ENCODE measurements at places on chromosomes 2 and 18.
A peak's percentile ranks its signal among the peaks of the same experiment; 100 is the strongest.

DNA sequence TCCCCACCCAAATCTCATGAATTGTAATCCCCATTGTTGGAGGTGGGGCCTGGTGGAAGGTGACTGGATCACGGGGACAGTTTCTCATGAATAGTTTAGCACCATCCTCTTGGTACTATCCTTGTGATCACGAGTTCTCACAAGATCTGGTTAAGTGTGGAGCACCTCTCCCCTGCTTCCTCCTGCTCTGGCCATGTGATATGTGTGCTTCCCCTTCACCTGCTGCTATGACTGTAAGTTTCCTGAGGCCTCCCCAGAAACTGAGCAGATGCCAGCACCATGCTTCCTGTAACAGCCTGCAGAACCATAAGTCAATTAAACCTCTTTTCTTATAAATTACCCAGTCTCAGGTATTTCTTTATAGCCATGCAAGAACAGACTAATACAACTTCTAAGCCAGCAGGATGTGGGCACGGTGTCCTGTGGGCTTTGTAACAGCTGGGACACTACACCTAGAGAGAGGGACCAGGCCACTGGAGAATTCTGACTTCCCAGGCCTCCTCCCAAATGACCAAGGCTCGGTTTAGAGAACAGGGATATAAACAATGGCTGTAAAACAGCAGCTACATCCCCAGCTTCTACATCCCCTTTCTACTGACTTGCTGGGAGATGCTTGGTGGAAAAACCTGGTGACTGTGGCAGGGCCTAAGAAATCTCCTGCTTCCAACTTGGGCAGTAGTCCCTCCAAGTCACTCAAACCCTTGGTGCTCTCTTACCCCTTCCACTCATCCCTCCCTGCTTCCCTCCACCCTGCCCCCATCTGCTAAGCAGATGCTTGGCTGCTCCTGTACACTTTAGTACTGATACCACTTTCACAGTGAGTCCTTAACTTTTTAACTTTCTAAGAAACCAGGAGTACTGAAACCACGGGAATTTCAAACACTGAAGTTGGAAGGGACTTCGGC, 10.3 kb downstream of the STAT1 start:
- no peak for DNase-seq

GRCh38 chr2:1728821-1729220, 15.5 kb downstream of the PXDN start:
- no peak for DNase-seq

- no peak for DNase-seq
These were observed 27.0 kb downstream of the FOSL2 start for GRCh38 chr2:28419443-28420270.

GRCh38 chr2:98778741-98779483, 48.0 kb upstream of the MGAT4A start:
- DNase-seq = no peak

GRCh38 chr18:49623571-49623970, 61.7 kb downstream of the LIPG start:
- no peak for DNase-seq

GRCh38 chr18:67359873-67360838, 156.4 kb downstream of the DSEL start:
- no peak for DNase-seq

GRCh38 chr2:43729491-43730174, 44.2 kb upstream of the DYNC2LI1 start:
- no peak for DNase-seq

DNA sequence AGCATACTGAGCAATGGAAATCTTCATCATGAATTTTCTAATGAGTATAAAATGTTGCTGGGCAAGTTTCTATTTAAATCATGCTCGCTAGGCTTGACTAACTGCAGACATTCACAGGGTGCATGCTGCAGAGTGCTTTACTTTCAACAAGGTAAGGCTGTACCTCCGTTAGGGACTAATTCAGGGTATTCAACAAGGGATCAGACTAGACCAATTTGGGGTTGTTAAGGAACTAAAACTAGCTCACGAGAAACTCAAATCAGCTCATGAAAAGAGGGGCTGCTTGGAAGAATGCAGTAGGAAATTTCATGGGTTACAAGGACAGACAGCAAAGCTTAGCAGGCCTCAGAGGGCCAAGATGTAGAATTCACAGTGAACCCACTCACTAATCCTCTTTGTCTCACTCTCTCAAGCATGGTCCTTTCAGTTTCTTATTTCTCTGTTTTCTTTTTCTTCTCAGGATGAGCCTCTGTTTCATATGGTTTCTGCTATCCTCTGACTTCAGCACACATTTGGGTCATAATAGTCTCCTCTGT, 2.2 kb downstream of the MYO3B start:
- DNase-seq = no peak

DNA sequence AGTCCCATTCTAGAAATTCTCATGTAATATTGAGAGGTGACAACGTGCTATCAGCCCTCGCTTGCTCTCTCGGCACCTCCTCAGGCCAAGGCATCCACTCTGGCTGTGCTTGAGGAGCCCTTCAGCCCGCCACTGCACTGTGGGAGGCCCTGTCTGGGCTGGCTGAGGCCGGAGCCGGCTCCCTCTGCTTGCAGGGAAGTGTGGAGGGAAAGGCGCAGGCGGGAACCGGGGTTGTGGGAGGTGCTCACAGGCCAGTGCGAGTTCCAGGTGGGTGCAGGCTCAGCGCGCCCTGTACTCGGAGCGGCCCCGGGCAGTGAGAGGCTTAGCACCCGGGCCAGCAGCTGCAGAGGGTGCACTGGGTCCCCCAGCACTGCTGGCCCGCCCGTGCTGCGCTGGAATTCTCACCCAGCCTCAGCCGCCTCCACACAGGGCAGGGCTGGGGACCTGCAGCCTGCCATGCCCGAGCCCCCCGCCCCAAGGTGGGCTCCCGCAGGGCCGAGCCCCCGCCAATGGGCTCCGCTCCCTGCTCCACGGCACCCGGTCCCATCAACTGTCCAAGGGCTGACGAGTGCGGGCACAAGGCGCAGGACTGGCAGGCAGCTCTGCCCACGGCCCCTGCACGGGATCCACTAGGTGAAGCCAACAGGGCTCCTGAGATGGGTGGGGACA, 1680.6 kb upstream of the LRRTM1 start:
- no peak for DNase-seq

- DNase-seq = no peak
These were observed 49.9 kb downstream of the ALPK2 start for GRCh38 chr18:58578835-58579560.

DNA sequence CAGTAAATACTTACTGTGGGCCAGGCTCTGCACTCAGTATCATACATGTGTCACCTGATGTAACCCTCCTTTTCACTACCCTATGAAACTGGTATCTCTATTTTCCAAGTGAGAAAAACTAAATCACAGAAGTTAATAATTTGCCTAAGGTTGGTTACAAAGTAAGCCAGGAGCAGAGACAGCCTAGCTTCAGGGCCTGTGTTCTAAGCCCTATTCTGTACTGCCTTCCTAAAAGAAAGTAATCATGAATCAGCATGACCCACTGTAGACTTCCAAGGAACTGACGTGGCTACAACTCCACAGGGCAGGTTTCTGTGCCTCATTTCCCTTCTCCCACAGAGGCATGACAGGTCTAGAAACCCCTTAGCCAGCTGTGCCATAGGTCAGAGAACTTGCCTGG, 14.3 kb downstream of the ZNF142 start:
- DNase-seq = no peak

DNA sequence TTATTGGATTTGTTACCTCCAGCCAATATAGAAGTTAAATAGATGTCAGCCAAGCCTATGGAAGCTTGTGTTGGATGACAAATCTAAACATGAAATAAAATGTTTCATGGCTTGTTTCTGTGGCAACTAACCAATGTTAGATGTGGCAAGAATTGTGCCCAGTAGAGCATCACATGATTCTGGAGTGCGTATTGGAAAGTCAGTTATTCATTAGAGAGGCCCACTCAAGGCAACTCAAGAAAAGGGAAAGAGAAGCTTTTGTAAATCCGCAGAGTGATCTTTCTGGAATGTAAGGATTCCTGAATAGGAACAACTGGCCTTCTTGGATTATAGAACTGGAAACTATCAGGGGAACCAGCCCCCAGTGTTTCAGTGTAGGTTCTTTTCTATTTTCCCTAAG, 162.9 kb downstream of the TMEM247 start:
- DNase-seq = no peak

DNA sequence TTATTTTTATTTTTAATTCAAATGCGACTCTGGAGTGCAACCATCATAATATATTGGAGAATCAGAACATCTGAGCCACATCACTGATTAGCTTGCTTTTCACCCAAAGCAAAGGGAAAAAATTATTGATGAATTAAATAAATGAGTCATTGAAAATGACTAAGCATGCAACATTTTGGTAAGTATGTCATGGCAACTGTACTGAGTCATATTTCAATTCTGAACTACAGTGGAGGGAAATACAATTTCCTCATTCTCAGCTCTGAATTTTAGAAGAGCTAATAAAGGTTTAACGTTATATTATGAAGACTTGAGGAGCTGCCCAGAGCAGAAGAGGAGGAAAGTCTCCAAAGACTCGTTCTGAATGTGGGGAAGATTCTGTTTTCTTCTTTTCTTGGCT, 89.6 kb upstream of the CCDC68 start:
- DNase-seq = no peak

DNA sequence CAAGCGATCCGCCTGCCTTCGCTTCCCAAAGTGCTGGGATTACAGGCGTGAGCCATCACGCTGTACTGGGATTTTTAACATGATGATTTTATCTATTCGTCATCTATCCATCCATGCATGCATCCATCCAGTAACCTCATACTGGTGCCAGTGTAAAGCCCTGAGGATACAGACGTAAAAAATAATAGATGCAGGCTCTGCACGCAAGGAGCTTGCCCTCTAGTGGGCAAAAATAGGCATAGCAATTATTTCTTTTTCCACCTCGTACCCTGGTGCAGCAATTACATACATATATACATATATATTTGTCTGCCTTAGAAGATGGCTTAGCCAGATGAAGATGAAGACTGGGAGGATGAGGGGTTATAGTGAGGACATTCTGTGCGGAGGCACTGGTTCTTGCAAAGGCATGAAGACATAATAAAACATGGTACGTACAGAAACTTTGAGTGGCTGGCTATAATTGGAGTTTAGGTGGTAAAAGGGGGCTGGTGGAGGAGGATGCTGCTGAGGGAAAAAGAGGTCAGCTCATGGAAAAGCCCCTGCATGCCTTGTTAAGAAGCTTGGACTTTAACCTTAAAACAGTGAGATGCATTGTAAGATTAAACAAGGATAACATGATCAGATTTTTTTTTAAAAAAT, 19.6 kb upstream of the RPIA start:
- DNase-seq = no peak

DNA sequence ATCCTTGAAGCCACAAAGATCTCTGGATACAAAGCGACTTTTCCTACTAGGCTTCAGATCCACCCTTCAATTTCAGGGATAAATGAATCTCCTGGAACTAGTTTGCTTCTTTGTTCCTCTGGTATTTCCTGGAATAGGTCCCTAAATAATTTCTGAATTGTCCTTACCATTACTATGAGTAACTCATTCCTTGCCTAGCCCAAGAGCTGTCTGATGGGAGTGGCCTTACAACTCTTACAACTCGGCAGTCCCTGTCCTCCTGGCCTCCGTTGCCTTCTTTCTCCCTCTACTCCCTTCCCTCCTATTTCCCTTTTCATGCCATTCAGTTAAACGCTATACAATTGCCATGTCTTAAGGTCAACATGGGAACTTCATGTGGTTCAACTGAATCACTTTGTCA, 98.2 kb upstream of the FHL2 start:
- no peak for DNase-seq

- DNase-seq = no peak
These were observed 38.0 kb downstream of the DCDC2C start for GRCh38 chr2:3741396-3741795.

- DNase-seq = no peak
These were observed 74.8 kb upstream of the TNP1 start for GRCh38 chr2:216934623-216935022.

GRCh38 chr2:231198291-231199173, at the start of gene ARMC9:
Gene ARMC9, plus strand, starts transcription at chr2:231198631. Its CDS starts 7,608 bp downstream, at chr2:231206239.
- DNase-seq = peak; percentile 45

DNA sequence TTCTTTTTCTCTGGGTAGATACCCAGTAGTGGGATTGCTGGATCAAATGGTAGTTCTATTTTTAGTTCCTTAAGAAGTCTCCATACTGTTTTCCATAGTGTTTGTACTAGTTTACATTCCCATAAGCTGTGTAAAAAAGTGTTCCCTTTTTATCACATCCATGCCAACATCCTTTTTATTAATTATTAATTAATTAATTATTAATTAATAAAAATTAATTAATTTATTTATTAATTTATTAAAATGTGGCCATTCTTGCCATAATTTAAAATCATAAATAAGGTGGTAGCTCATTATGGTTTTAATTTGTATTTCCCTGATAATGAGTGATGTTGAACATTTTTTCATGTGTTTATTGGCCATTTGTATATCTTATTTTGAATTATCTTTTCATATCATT, 234.3 kb upstream of the FBXO11 start:
- no peak for DNase-seq

DNA sequence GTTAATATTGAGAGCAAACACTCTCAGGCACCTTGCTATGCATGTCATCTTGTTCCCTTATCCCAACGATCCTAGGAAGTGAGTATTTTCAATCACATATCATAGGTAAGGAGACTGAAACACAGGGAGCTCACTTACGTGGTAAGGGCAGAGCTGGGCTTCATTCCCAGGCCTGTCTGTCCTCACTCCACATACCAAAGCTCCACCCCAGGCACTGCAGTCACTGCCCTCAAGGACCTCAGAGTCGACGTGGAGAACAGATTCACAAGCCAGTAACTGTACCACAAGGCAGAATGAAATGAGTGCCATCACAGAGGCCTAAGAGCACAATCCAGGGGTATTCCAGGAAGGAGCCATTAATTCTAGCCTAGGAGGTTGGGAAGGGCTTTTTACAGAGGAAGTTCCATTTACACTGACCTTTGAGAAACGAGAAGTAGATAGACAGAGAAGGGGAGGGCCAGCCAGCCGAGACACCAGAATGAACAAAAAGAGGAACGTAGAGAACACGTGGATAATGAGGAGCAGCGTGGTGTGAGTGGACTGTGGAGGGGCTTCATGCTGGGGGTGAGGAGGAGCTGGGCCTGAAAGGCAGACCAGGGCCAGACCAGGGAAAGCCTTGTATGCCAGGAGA, 48.6 kb downstream of the KIAA2012 start:
- DNase-seq = no peak

GRCh38 chr18:45631077-45631476, 15.8 kb downstream of the SLC14A2 start:
- no peak for DNase-seq

DNA sequence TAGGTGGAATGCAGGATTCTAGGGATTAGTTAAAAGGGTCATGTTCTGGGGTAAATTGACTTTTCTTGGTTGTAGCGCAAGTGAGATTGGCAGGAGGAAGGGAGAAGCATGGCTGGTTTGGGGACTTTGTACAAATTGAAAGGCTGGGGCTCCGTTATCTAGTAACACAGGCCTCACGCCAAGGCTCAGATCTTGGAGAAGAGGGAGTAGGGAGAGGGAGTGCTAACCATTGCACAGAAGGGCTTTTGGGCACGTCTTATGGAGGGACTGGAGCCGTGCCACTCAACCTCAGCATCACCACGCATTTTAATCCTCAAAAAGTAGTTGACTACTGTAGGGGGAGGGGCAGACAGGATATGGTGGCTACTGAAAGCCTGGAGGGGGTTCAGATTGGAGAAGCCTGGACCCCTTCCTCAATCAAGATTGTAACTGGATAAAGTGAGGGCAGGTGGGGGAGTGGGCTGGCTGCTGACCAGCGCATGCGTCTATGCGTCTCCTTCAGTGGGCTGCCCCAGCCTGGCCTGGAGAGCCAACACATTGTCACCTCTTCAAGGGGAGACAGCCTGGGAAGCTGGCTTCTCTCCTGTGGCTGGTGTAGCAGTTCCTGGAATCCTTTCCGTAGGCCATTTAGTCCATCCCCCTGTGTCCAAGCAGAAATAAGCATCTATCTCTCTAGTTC, 14.3 kb downstream of the IGFBP5 start:
- no peak for DNase-seq

GRCh38 chr2:96213379-96213778, 4.8 kb upstream of the STARD7 start:
- no peak for DNase-seq
